ENCODE measurements at places on chromosomes 13 and 19.

GRCh38 chr19:12199757-12200419 lies 37.0 kb downstream of the ZNF136 start:
- no peak for DNase-seq
- peaks cover 63% of the 10 kb centered on the region for H3K36me3 ChIP-seq
- no peaks in the 10 kb centered on the region for H3K27me3 ChIP-seq
- H3K4me3 ChIP-seq = no peak overlapping the region
- H3K27ac ChIP-seq = no peak overlapping the region

- H3K4me3 ChIP-seq = no peak overlapping the region
- no peaks in the 10 kb centered on the region for H3K27me3 ChIP-seq
- peaks cover 44% of the 10 kb centered on the region for H3K4me1 ChIP-seq
- DNase-seq = no peak
- peaks cover 3% of the 10 kb centered on the region for H3K36me3 ChIP-seq
Measured at GRCh38 chr13:94416454-94417080, 62.9 kb downstream of the DCT start.

GRCh38 chr13:51000571-51001260 lies 91.1 kb downstream of the RNASEH2B start:
- H3K4me3 ChIP-seq = no peak overlapping the region
- no peak for DNase-seq
- no peaks in the 10 kb centered on the region for H3K36me3 ChIP-seq
- H3K27ac ChIP-seq = no peak overlapping the region
- no peaks in the 10 kb centered on the region for H3K27me3 ChIP-seq

- H3K4me3 ChIP-seq = no peak overlapping the region
- no peaks in the 10 kb centered on the region for H3K27me3 ChIP-seq
- H3K27ac ChIP-seq = peak overlapping the region; percentile 31
- peaks cover 35% of the 10 kb centered on the region for H3K4me1 ChIP-seq
Measured at GRCh38 chr13:91358387-91358782, 10.9 kb downstream of the MIR17HG start.

DNA sequence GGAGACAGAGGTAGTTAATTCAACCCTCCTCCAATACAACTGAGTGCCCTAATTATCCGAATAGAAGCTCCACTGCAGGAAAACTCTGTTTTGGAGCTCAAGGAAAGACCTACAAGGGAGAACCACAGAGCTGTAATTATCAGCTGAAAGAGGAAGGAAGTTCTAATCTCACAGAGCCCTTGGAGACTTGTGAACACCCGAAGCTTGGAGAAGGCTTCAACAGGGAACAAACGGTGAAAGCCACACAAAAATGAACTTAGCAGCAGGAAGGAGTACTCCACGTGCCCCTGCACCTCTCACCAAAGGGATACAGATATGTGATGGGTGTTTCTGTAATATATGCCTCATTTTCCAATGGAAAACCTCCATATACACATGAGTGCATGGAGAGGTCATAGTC lies 61.1 kb downstream of the IRS2 start:
- H3K27me3 ChIP-seq = no peaks in the 10 kb centered on the region
- H3K4me1 ChIP-seq = peaks cover 11% of the 10 kb centered on the region
- no peak overlapping the region for H3K27ac ChIP-seq
- no peak overlapping the region for H3K4me3 ChIP-seq
